ENCODE measurements at places on chromosomes 3 and 15.

GRCh38 chr3:106380232-106380631 lies 511.4 kb upstream of the CBLB start:
- DNase-seq = no peak

DNA sequence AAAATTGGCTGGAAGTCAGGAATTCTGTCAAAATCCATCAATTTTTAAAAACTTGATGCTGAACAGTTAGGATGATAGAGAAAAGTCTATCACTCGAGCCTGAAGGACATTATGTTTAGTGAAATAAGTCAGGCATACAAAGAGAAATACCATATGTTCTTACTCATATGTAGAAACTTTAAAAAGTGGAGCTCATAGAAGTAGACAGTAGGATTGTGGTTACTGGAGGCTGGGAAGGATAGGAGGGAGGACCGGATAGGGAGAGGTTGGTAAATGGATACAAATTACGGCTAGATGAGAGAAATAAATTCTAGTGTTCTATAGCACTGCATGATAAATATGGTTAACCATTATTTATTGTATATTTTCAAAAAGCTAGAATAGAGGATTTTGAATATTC lies 389.5 kb upstream of the RASGRP1 start:
- no peak for DNase-seq

DNA sequence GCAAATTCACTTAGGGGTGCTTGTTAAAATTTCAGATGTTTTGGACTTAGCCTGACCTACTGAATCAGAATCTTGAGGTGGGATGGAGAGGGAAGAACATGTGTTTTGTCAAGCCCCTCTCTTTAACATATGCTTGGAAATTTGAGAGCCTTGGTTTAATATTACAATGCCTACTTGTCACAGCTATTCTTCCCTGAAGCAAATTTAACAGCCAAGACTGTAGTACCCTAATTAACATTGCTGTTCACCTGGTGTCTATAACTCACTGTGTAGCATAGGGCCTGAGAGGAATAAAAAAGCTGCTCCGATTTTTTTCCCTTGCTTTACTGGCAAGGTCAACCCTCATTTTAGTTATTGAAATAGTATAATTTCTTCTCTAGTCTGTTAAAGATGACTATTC lies 880.1 kb downstream of the CADM2 start:
- no peak for DNase-seq

DNA sequence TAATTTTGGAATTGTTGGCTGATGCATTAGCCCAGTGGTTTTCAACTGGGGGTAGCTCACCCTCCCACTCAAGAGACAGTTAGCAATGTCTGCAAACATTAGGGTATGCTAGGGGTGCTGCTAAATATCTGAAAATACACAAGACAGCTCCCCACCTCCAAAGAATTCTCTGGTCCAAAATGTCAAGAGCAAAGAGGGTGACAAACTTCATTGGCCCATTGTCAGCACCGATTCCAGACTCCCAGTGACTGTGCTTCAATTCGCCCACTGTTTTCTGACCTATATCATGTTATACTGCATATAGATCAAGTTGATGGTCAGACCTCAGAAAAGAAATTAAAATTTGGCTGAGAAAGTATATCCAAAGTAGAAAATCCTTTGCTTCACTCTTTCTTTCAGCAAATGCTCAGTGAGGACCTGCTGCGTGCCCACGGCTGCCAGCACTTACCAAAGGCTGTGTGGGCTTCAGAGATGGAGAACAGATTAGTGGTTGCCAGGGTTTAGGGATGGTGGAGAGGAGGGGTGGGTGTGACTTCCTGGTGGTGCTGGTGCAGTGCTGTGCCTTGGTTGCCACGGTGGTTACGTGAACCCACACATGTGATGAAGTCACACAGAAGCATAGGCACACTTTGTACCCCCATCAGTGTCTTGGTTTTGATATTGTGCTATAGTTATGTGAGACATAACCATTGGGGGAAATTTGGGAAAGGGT lies 204.0 kb downstream of the PLCL2 start:
- no peak for DNase-seq

GRCh38 chr3:140334132-140334929 lies 343.5 kb upstream of the TRIM42 start:
- no peak for DNase-seq

DNA sequence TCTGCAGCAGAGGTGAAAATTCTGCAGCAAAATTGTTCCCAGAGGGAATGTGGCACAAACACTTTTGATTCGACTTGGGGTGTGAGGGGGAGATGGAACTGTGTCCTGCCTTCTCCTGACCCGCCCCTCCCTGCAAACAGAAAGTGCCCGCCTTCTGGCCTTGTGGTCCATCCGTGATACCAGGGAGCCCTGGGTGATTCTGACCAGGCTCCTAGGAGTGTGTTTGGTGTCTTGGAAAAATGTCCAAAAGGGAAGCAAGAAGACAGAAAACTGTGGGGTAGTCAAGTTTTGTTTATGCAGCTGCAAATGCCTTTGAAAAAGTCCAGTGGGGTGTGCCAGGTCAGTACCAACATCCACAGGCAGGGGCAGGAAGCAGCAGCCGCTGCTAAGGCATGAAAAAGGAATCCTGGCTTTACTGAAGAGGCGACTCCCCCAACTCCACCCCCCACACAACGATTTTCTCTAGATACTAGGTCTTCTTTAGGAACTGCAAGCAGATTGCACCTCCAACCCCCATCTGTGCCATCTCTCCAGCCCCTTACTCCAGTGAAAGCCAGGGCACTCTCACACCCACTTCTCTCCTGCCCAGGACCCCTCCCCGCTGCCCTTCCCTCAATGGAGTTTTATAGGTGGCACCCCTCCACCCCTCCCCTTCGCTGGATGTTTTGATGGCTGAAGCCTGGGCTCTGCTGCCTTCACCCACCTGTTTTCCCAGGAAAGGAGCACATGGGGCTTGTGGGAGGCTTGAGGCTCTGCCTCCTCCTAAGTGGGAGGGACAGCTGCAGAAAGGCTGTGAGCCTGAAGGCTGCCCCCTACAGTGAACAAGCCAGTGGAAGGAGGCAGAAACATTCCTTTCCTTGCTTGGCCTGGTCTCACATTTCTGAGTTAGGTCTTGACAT lies 82.4 kb upstream of the HERC1 start:
- no peak for DNase-seq

- no peak for DNase-seq
Measured at GRCh38 chr15:61013146-61013545, 216.0 kb downstream of the RORA start.

GRCh38 chr3:196235452-196236122 lies 19.3 kb downstream of the SLC51A start:
- no peak for DNase-seq

- DNase-seq = no peak
Measured at GRCh38 chr3:128196647-128197046, 43.4 kb downstream of the EEFSEC start.

DNA sequence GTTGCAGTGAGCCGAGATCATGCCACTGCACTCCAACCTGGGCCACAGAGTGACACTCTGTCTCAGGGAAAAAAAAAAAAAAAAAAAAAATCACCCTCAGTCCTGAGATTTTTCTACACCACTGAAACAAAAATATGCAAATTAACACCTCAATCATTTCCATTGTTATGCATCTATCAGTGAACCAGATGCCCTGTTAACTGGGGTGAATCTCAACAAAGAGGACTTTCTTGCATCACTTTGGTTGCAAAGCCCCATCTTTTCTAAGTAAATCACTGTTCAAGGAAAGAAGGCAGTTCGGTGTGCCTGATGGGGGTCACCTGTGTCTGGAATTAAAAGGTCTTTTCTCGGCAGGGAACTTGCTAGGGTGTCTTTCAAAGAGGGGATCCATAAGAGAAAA lies 421.6 kb downstream of the EPHB1 start:
- DNase-seq = no peak

GRCh38 chr3:13379201-13379830 lies 40.8 kb downstream of the NUP210 start:
- no peak for DNase-seq

DNA sequence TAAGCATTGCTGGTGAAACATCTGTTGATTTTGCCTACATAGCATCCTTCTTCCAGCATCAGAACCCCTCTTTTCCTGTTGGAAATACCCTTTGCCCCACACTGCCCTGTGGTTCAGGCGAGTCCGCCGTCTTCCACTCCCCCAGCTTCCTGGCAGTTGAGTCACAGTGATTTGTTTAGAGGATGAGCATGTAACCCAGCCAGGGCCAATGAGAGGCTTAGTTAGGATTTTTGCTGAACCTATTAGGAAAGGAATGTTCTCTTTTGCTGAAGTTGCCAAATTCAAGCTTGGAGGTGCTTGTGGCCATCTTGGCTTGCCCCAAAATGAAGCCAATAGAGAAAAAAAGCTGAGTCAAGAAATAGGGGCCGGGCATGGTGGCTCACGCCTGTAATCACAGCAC lies 19.0 kb upstream of the MEX3B start:
- DNase-seq = no peak

Data from CD4-positive, alpha-beta T cell (primary cell).